Caudate nucleus (tissue), 63 donors: ENCODE measurements at places on chromosomes 3 and 15.

DNA sequence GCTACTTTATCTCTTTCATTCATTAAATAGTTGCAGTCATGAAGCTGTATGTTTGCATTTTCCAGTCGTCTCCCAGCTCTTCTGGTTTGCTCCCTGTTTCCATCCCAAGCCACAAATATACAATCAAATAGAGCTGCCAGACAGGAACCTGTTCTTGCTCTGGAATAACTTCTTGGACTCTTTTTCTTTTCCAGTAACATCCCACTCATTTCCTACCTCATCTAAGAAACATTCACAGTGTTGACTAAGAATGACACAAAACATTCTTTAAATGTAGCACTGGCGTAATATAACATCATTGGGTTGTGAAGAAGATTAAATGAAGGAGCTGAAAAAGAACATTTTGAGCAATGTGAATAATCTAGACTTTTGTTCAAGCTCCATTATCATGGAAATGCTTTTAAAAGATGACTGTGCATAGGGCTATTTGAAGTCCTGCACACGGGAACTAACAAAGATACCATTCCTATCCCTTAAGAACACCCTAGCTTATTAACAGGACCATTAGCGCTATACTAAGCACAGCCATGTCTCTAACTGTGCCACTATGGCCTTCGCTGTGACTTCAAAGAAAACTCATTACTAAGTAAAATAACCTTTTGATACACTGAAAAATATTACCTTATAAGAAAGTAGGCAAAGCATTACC, 574.0 kb downstream of the NAALADL2 start:
- no peak for DNase-seq

DNA sequence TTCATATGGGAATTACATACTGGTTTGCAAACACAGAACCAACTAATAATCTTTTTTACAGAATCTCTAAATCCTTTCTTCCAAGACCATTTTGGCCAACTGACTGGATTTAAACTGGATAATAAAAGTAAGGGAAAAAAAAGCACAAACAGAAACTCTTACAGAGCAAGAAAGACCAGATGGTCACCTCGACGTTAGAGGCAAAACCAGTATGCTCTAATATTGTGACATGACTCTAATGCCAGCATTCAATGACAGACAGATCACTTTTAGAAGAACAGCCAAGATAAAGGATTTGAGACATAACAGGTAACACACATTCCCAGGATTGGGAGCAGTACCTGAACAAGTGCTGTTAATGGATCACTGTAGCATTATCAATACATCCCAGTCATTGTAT, 50.9 kb downstream of the DHX36 start:
- no peak for DNase-seq

DNA sequence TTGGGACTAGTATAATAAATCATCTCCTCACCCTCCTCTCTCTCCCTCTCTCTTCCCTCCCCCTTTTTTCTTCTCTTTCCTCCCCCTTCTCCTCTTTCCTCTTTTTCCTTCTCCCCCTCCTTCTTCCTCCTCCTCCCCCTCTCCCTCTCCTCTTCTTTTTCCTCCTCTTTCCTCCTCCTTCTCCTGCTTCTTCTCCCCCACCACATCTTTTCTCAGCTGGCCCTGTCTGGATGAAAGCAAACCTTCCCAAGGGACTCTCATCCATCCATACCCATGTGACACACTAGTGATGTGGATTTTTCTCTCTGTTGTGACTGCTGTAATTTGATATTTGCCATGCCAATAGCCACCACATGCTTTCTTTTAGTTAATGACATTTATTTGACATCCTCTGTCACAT, 127.2 kb downstream of the EBLN2 start:
- DNase-seq: no peak

GRCh38 chr3:9498781-9499180, 54.8 kb downstream of the LHFPL4 start:
- DNase-seq: no peak

DNA sequence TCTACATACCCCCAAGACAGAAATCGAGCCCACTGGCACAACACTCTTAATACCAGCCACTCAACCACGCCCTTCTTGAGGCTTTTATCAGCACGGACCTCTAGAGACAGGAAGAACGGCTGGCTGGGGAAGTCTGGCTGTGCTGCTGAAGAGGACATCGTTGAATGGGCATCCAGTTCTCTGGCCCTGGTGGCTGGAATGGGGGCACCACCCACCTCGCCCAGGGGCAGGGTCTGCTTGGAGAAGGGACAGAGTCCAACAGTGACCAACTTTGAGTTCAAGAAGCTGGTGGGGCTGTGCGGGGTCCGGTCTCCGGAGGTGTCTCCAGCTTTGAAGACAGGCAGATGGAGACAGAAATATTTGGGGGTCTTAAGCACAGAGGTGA, 77.5 kb downstream of the ATP10A start:
- DNase-seq: no peak

GRCh38 chr15:53401503-53401902, 358.0 kb downstream of the WDR72 start:
- DNase-seq: no peak
